ENCODE measurements at places on chromosomes 3 and 15. TPM values are rescaled to one million over a fixed set of nuclear protein-coding genes. Genes with fewer than 3 reads are reported as not detected.

RARB gene
- total RNA-seq, result 15.2 TPM

SLC9C1 gene
- total RNA-seq, result 0.94 TPM

RAB6B gene
- 9.5 TPM for total RNA-seq

SERF2 gene
- total RNA-seq, result 656 TPM

ADGRG7 gene
- total RNA-seq, result not detected

PLSCR5 gene
- total RNA-seq, result not detected

All from sciatic nerve (tissue), 2 donors.